ENCODE measurements at places on chromosomes 16 and 17. TPM values are rescaled to one million over a fixed set of nuclear protein-coding genes. Genes with fewer than 3 reads are reported as not detected.
A peak's percentile ranks its signal among the peaks of the same experiment; 100 is the strongest.

- no peak overlapping the region for H3K4me3 ChIP-seq
- H3K27ac ChIP-seq, result no peak overlapping the region
- H3K36me3 ChIP-seq, result no peaks in the 10 kb centered on the region
- H3K4me1 ChIP-seq, result peaks cover 2% of the 10 kb centered on the region
- no peaks in the 10 kb centered on the region for H3K27me3 ChIP-seq
- no peak for DNase-seq
Measured at GRCh38 chr17:31379597-31380205, 11.8 kb upstream of the RAB11FIP4 start.

DNA sequence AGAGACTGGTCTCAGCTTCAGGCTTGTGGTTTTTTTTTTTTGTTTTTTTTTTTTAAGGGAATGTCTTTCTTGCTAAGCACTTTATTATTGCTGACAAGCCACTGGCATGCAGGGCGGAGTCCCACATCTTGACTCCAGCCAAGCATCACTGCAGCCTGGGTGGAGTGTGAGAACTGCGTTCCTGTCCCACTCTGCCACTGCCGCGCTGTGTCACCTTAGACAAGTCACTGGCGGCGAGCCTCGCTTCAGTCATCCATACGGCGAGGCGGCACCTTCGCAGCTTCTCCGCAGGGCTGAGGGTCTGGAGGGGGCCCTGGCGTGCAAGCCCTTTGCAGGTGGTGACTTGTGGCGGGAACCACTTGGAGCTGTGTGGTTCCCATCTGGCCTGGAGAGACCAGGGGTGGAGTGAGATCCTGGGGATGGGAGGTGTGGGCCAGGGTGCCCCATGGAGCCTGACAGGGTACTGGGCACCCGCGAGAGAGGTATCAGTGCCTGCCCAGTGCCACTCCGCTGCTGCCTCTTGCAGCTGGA is 99.1 kb upstream of the CIBAR2 start:
- no peaks in the 10 kb centered on the region for H3K27me3 ChIP-seq
- no peak for DNase-seq
- H3K27ac ChIP-seq, result no peak overlapping the region
- no peaks in the 10 kb centered on the region for H3K36me3 ChIP-seq
- H3K4me3 ChIP-seq, result no peak overlapping the region
- H3K4me1 ChIP-seq, result no peaks in the 10 kb centered on the region

The CX3CL1 gene
- not detected for total RNA-seq

The OXLD1 gene
- 56.6 TPM for total RNA-seq

DNA sequence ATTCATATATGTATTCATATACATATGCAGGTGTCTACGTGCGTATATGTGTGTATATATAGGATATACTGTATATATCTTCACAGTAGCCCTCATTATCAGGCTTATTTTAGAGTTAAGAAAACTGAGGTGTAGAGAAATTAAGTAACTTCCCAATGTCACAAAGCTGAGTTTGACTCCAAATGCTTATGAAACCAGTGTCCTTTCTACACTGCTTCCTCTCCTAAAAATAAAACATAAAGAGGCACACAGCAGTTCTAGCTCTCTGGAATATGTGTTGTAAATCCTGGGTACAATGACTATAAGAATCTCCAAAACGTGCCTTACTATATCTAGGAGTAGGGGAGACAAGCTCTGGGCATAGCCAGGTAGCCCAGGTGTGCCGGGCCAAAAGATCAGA is 40.0 kb upstream of the CCL1 start:
- H3K36me3 ChIP-seq, result no peaks in the 10 kb centered on the region
- no peak for DNase-seq
- no peak overlapping the region for H3K4me3 ChIP-seq
- no peak overlapping the region for H3K27ac ChIP-seq

DNA sequence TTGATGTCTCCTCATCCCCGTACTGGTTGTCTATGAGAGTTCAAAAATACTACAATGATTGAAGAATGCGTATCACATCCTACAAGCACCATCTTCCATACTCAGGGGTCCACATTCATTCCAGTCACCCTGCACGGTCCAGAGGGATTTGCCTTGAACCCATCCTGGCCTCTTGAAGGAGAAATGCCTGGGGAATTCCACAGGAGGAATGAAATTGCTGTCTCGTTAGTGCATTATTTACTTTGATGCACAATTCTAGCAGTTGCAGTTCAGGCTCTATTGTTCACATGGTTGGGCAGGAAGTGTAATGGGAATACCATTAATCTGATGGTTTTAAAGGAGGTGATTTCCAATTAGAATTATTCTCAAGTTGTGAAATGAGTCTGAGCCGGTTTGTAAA is 369.1 kb upstream of the XYLT1 start:
- no peak for DNase-seq
- H3K36me3 ChIP-seq, result no peaks in the 10 kb centered on the region
- H3K27ac ChIP-seq, result no peak overlapping the region

The ITGAL gene
- 664 TPM for total RNA-seq

DNA sequence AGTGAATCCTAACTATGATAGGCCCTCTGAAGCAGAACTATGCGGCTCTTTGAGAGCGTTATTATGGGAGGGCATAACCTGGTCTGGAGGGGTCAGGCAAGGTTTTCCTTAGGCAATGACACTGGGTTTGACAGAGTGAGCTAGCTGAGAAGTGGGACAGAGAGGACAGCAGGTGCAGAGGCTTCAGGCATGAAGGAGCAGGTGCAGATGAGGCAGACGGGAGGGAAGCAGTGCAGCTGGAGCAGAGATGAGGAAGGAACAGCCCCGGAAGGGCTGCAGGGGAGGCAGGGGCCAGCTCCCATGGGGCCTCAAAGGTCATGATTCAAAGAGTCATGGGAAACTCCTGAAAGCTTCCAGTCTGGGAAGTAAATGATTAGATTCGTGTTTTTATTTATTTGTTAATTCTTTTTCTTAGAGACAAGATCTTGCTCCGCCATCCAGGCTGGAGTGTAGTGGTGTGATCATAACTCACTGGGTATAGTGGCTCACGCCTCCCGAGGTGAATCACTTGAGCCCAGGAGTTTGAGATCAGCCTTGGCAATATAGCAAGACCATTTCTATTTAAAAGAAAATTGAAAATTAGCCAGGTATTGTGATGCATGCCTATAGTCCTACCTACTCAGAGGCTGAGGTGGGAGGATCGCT is 5.4 kb downstream of the MARCHF10 start:
- H3K27me3 ChIP-seq, result peaks cover 34% of the 10 kb centered on the region
- H3K4me1 ChIP-seq, result no peaks in the 10 kb centered on the region
- H3K4me3 ChIP-seq, result no peak overlapping the region
- no peak overlapping the region for H3K27ac ChIP-seq
- H3K36me3 ChIP-seq, result no peaks in the 10 kb centered on the region

- H3K4me3 ChIP-seq, result peak within 1 kb of the TSS; percentile 97
- no peaks in the 10 kb centered on the region for H3K27me3 ChIP-seq
- H3K36me3 ChIP-seq, result peaks cover 29% of the 10 kb centered on the region
Measured at GRCh38 chr16:10385725-10386516, at the start of gene ATF7IP2. ATF7IP2 (plus strand) TSS chr16:10386061; CDS start chr16:10430621, 44,560 bp downstream.

GRCh38 chr17:6815775-6816174 is 15.8 kb downstream of the TEKT1 start:
- DNase-seq, result no peak
- H3K4me3 ChIP-seq, result no peak overlapping the region
- no peak overlapping the region for H3K27ac ChIP-seq
- peaks cover 26% of the 10 kb centered on the region for H3K27me3 ChIP-seq
- no peaks in the 10 kb centered on the region for H3K36me3 ChIP-seq

- H3K4me1 ChIP-seq, result no peaks in the 10 kb centered on the region
- no peak overlapping the region for H3K27ac ChIP-seq
- H3K36me3 ChIP-seq, result no peaks in the 10 kb centered on the region
- H3K4me3 ChIP-seq, result no peak overlapping the region
Measured at GRCh38 chr16:79612207-79612606, 11.7 kb upstream of the MAF start.

The ANKRD40CL gene
- total RNA-seq, result not detected

DNA sequence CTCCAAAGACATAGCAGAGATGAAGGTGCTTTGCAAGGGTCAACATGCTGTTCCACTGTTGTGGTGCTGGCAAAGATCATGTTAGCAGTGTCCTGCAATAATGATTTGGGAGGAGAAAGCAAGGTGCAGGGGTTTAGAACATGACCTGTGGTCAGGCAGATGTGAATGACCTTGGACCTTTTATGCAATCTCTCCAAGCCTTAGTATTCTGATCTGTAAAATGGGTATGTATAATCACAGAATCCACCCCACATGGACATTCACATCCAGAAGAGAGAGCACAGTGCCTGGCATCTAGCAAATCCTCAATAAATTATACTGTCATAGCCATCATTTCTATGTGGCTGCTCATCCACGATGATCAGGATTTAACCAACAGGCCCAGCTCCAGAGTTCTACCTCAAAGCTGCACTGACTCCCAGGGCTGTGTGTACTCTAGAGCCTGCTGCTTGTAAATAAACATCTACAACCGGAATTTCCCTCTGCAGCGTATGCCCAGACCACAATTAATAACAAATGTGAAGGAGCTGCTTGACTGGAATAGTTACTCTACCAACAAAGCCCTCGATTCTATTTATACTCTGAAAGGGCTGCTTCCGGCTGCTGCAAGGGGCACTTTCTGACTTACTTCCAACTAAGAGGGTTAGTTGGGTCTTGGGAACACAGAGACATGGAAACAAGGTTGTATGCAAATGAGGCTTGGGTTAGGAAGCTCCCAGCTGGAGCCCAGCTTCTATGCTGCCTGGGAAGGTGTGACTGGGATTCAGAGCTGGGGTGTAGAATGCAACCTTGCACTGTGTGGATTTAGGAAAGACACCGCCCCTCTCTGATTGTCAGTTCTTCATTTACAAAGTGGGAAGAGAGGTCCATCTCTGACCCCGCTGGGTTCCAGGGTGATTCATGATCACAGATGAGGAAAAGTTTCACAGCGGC is 265.2 kb downstream of the XYLT1 start:
- H3K4me1 ChIP-seq, result peaks cover 1% of the 10 kb centered on the region
- no peak for DNase-seq
- no peaks in the 10 kb centered on the region for H3K27me3 ChIP-seq
- no peak overlapping the region for H3K27ac ChIP-seq
- no peak overlapping the region for H3K4me3 ChIP-seq
- H3K36me3 ChIP-seq, result peaks cover 18% of the 10 kb centered on the region

The APOH gene
- total RNA-seq, result not detected

GRCh38 chr16:49200223-49200820 is 81.3 kb downstream of the CBLN1 start:
- H3K4me1 ChIP-seq, result no peaks in the 10 kb centered on the region
- no peak overlapping the region for H3K4me3 ChIP-seq
- H3K36me3 ChIP-seq, result no peaks in the 10 kb centered on the region
- DNase-seq, result no peak

- no peak for DNase-seq
- H3K27me3 ChIP-seq, result no peaks in the 10 kb centered on the region
- no peak overlapping the region for H3K4me3 ChIP-seq
- peak overlapping the region; percentile 64 for H3K27ac ChIP-seq
Measured at GRCh38 chr17:39643271-39643670, 6.3 kb downstream of the STARD3 start.

DNA sequence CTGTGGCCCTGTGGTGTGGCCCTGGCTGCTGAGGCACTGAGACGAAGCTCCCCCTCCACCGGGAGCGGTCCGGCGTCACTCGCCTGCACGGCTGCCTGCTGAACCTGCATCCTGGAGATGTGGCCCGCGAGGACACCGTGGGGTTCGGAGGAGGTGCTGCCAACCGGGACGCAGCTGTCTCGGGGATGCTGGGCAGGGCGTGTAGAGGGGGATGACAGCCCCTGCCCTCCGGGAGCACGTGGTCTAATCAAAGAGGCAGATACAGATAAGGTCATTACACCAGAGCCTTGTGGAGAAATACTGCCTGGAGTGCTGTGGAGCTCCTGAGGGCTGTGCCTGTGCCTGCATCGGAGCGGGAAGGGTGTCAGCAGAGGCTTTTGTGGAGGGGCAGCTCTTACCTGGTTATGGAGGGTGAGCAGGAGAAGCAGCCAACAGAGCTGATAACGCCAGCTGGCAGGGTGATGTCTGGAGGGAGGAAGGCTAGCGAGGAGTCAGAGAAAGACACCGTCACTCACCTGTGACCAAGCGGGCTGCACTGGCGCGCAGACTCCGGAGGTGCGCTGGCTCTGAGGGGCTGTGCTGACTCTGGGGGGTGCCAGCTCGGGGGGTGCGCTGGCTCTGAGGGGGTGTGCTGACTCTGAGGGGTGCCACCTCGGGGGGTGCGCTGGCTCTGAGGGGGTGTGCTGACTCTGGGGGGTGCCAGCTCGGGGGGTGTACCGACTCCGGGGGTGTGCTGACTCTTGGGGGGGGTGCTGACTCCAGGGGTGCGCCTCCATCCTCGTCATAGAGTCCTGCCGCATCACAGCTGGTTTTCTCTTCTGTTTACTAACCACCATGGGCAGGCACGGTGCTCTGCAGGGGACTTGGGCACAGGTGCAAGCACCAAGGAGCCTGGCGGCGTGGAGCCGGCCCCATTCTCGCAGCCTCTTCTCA is 104.7 kb upstream of the CHMP6 start:
- no peak for DNase-seq
- no peaks in the 10 kb centered on the region for H3K27me3 ChIP-seq
- peak overlapping the region; percentile 42 for H3K27ac ChIP-seq

DNA sequence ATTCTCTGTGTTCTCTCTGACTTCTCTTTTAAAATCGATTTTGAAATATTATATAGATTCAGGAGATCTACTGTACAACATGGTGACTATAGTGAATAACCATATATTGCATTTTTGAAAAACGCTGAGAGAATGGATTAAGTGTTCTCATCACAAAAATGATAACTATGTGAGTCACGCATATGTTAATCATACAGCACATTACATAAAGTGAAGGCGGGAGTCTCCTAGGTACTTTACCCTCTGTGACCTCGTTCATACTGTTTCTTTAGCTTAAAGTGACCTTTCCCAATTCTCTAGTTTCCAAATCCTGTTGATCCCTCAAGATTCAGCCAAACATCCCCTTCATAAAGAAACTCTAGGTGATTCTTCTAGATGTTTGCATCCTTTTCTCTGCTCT is 3.1 kb upstream of the KRTAP3-2 start:
- H3K4me3 ChIP-seq, result no peak overlapping the region
- H3K27ac ChIP-seq, result no peak overlapping the region
- H3K4me1 ChIP-seq, result no peaks in the 10 kb centered on the region
- H3K36me3 ChIP-seq, result no peaks in the 10 kb centered on the region

The EME1 gene
- 28.8 TPM for total RNA-seq

The P2RX5 gene
- total RNA-seq, result 17.2 TPM

The KRT39 gene
- not detected for total RNA-seq

Data from activated naive CD8-positive, alpha-beta T cell treated with anti-CD3 and anti-CD28 coated beads, Interleukin-2, amount 10 ng/mL, durations not matched to agents 7 days and 5 days (primary cell).